Effector CD4-positive, alpha-beta T cell (primary cell): ENCODE measurements at places on chromosomes 12 and 14.

GRCh38 chr14:70188322-70188658, 461 bp downstream of the SLC8A3 start:
- no peak for DNase-seq

DNA sequence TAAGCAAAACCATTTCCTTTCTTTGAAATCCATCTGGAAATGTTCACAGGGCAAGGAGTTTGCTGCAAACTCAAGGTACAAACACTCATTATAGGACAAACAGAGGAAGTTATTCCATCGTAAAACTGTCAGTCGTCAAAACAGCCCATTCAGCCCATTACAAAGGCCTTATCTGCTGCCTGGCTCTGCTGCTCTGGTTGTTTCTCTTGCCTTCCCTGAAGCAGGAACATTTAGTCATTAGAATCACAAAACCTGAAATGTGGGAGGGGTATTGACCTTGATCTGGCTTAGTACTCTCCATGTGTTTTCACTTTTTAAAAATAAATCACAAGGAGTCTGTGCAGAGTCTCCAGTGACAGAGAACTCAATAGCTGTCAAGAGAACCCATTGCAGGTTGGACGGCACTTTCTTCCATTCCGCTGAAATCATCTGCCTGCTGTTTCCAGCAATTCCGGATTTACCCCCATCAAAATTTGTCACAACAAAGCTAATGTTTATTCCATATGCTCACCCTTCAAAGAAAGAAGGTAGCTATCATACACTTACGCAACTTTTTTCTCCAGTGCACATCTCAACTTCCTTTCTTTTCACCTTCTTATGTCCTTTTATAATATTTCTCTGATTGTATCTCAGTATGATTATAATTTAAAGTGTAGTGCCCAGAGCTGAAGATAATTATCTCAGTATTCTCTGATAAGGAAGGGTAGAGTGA, 24.6 kb upstream of the ITPR2 start:
- no peak for DNase-seq

DNA sequence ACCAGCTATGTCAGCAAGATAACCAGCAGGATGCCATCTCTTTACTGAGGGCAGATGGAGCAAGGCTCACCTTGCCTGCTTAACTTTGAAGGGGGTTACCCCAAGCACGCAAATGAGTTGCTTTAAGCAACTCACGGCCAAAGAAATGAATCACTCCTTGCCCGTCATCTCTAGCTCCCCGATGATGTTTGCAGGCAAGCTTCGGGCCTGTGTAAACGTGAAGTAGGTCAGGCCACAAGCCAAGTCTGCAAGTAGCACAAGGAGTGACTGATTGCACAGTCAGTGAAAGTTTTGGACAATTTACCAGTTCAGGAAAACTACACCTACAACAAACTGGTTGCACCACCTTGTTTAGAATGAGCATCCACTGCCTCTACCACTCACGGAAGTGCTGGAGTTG, 699.7 kb upstream of the TBX3 start:
- DNase-seq: no peak

DNA sequence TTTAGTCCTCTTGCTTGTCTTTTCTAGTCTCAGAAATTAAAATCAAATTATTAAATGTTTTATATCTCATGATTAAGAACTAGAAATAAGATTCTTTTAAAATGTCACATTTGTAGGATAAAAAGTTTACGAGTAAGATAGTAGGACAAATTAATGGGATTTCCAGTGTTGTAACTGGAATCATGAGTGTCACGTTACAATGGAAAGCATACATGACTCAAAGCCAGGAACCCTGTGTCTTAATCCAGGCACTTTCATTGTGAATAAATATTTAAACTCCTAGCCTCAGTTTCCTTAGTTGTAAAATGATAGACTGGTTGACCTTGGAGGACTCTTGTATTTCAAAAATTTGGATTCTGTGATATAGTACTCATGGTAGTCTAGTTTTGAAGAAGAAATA, 84.9 kb downstream of the MIA2 start:
- DNase-seq: no peak

- DNase-seq: no peak
Measured at GRCh38 chr14:84273181-84273580, 1256.8 kb upstream of the FLRT2 start.

GRCh38 chr12:115257791-115258190, 573.8 kb upstream of the TBX3 start:
- no peak for DNase-seq

- no peak for DNase-seq
Measured at GRCh38 chr12:94239332-94239993, 91.1 kb downstream of the PLXNC1 start.

DNA sequence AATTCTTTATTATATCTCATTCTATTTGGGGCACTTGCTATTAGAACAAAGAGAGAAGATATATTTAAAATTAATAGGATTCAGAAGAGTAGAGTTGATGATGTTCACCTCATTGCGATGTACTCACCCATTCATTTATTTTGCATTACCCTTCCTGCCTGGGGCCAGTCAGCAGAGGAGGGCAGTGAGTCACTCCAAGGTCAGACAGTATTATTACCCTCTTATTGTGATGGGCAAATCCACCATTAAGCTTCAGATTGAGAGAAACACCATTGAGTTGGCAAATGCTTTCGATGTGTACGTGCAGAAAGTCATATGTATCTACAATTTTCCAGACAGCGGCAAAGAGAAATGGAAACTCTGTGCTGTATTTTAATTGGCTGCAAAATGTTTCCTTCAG, 134.2 kb downstream of the BICD1 start:
- no peak for DNase-seq

DNA sequence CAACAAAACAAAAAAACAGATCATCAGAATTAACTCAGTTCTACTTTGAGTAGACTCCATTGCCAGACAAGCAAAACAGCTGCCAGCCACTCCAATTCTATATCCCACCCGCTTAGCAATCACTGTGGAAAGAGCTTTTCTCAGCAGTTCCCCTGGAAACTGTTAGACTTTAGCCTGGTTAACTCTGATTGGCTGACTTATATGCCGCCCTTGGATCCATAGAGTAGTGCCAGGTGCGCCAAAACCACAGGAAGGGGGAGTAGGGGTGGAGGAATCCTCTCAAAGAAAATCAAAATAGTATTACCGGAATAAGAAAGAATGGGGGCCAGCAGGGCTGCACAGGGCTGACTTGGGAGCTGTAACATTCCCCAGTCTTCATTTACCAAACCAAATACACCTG, 5.4 kb upstream of the EML5 start:
- no peak for DNase-seq

DNA sequence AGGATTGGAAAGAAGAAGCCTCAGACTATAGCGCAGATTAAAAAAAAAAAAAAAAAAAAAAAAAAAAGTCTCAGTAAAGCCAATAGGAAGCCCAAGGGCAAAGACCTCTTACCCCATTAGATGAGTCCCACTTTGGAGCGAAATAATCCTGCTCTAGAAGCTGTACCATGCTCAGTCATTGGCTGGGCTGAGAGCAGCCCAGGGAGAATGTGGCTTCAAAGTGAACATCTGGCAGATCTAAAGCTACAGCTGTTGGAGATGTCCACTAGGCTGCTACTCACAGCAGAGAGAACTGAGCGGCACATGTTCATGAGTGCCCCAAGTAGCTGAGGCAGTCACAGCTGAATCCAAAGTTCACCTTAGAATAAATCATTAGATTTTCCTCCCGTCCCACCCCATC, 560.9 kb downstream of the MED13L start:
- no peak for DNase-seq

- no peak for DNase-seq
Measured at GRCh38 chr12:53871367-53871766, 67.3 kb upstream of the HOXC13 start.

DNA sequence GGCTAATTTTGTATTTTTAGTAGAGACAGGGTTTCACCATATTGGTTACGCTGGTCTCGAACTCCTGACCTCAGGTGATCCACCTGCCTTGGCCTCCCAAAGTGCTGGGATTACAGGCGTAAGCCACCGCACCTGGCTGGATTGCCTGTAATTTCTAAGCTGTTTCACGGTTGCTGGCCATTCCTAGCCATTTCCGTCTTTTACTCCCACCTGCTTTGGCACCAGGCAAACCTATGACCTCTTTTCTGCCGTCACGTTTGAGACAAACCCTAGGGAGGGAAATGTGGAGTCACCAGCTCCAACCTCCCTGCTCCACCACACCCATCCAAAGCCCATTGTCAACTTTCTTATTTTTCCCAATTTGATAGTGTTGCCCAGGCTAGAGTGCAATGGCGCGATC, 1.2 kb downstream of the GPR132 start:
- DNase-seq: no peak

DNA sequence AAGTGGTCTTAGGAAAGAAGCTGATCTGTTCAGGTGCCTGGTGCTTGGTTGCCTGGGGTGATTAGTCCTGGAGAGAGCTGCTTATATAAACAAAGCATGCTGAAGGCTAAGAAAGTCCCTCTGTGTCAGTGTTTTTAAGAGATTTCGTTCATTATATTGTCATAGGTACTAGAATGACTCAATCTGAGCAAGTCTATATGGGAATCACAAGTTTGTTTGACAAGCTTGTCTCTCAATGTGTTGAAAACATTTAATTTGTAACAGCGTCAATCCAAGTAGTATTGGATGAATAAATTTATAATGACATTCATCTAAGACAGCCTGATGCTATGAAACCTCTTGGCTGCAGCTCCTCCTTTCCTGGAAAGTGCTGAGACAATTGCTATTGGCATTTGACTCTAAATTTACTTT, 256.3 kb downstream of the TMTC2 start:
- no peak for DNase-seq

DNA sequence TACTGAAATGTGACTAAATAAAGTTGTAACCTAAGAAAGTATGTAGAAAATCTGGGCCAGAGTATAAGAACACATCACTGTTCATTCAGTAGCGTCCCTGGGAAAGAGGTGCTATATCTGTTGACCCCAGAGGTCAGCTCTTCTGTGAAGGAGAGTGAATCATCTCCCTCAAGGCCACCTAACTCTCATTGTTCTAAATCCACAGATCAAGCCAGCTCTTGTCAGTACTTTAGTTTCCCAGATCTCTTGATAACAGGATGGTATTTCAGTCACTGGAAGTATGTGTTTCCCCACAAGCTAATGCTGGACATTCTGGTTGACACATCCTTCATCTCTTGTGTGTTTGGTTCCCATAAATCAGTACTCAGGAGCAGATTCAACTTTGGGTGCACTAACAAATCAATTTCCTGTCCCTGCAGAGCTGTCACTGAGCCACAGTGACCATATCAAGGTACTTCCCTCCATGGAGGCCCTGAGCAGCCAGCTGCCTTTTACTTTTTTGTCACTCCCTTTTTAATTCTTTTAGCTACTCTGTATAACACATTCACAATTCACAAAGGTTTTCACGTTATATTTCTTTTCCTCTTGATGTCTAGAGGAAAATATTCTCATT, 7.8 kb downstream of the KRT1 start:
- DNase-seq: no peak

- no peak for DNase-seq
Measured at GRCh38 chr12:117152793-117153775, 37.2 kb downstream of the FBXO21 start.

DNA sequence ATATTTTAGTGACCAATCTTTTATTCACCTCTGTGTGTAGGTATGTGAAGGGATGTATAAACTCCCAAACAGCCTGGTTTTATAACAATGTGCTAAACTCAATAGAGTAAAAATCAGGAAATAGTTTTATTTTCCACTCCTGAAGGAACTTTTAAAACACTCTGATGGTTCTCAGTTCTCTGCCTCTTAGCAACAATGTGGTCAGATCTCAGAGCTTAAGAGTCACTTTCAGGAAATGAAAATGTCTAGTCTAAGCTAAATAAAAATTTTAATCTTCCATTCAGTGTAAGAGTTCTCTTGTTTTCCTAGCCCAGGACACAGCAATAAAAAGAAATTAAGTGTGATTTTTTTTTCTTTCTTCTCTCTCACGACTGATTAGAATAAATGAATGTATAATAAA, 718.0 kb downstream of the C12orf50 start:
- no peak for DNase-seq

DNA sequence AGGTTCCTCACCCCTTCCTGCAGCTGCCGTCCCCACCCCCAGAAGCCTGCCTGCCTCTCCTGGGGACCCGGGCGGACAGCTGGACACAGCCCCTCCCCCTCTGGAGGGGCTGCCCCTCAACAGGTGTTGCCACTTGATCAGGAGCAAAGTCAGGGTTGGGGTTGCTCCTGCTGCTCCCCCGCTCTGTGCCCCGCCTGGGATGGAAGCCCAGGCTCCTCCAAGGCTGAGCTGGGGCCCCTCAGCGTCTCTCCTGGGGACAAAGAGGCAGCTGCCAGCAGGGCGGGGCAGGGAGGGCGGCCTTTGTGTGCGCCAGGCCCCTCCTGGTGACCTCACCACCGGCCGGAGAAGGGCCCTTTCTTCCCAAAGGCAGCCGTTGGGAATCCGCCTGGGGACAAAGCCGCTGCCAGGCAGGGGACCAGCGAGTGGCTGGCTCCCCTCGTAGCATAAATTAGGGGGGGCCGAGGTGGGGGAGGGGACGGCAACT, 13.7 kb downstream of the TRMT61A start:
- DNase-seq: no peak

DNA sequence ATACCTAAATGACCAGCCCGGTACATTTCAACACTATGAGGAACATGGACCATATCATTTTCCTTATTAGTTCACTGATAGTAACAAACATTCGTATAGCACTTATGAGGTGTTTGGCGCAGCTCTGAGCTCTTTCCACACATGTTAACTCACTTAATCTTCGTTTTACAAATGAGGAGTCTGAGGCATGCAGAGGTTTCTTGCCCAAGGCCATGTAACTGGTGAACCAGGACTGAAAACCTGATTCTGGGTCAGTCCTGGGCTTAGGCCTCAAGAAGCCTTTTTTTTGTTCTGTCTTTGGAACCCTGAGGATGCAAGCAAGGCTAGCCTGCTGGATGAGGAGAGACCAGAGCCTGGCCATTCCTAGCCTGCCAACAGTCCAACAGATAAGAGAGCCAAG, 55.0 kb downstream of the C14orf132 start:
- no peak for DNase-seq

DNA sequence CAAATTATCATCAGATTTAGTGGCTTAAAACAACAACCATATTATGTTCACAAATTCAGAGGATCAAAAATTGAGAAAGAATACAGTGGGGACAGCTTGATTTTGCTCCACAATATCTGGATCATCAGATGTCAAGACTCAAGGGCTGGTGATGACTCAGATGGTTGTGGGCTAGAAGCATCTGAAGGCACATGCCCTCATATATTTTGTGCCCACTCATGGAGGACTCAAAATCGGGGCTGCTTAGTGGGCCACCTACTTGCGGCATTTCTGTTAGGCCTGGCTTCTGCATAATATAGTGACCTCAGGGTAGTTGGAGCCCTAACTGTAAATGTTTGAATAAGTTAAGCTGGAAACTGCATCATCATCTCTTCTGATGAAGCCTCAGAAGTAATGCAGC, 584.5 kb downstream of the SLC16A7 start:
- no peak for DNase-seq

DNA sequence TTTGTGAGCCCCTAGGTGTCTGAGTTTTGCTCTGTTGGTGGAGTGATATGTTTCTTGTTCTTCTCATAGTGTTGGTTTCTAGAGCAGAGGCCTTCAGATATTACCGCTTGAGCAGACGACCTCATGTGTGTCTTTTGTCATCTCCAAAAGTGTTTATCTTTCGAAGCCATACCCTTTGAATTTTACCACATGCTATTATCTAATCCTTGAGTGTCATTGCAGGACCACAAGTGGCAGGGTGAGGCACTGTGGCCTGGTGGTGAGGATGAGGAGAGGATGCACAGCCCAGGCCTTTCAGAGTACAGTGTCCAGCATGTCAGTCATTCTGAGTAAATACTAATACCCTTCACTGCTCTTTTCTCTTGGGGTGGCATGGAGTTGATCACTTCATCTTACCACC, 57.2 kb upstream of the CISTR start:
- no peak for DNase-seq

GRCh38 chr12:2408262-2408661, 355.5 kb downstream of the CACNA1C start:
- no peak for DNase-seq
